ENCODE measurements at places on chromosomes 2 and 18.
A peak's percentile ranks its signal among the peaks of the same experiment; 100 is the strongest.

DNA sequence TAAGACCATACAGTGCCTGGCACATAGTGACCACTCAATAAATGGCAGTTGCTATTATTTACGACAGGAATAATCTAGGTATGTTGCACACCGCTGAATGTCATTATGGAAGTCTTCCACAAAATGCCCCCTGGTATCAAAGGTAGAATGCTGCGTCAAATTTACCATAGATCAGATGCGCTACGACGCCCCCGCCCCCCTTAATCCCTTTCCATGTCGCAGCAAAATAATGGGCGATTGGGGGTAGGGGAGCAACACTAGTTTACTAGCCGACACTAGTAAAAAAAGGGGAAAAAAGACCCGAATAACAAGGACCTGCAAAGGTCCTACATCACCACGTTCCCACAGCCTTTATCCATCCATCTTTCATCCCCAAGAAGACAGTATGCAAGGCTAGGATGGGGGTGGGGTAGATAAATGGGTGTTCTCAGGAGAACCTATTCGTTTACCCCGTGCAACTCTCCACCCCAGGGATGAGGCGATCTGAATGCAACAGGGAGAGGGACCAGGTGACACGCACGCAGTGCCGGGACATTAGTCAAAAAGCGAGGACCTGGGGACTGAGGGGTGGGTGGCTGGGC lies 455 bp downstream of the PREPL start:
- no peak for DNase-seq

GRCh38 chr2:47534179-47534919 lies 131.4 kb downstream of the MSH2 start:
- DNase-seq = peak; percentile 26

DNA sequence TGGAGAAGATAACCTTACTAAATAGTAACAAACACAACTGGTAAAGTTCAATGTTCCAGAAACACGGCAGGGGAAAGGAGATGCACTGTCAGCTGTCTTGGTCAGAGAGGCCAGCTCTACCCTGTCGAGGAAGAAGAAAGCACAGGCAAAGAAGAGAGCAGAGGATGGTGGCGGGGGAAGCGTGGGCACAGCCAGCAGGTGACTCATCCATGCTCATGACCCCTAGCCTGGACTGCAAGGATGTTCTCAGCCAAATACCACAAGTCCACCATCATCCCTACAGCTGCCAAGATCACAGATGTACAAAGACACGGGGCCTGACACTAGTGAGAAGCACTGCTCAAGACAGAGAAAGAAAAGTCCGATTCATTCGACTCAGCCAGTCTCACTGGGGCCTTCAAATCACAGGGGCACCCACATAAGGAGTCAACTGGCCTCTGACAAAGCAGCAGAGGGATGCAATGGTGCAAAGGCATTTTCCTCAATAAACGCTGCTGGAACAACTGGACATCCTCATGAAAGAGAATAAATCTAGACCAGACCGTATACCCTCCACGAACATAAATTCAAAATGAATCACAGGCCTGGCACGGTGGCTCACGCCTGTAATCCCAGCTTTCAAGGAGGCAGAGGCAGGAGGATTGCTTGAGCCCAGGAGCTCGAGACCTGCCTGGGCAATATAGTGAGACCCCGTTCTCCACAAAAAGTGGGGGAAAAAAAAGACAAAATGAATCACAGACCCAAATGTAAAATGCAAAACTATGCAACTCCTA lies 5.6 kb downstream of the DTYMK start:
- no peak for DNase-seq

DNA sequence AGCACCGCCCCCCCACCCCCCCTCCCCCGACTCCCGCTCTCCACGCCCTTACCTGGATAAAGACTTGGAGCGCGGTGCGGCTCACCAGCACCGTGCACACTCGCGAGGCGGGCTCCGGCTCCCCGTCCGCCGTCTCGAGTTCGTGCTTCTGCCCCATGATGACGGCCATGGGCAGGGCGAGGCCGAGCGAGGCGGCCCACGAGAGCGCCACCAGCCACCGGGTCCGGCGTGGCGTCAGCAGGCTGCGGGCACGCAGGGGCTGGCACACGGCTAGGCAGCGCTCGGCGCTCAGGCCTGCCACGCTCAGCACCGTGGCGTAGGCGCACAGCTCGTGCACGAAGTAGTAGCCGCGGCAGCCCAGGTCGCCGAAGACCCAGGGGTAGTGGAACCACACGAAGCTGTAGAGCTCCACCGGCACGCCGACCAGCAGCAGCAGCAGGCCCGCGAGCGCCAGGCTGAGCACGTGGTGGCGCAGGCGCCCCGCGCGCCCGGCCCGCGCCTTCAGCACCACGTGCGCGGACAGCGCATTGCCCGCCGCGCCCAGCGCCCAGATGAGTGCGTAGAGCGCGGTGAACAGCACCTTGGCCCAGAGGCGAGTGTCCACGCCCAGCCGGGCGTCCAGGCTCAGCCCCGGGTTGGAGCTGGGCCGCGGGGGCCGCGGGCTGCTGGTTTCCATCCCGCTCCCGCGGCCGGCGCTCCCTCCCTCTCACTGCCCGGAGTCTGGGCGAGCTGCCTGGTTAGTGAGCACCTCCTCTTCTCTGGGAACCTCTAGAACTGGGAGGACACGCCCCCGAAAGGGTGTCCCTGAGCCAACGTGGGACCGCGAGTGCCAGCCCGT lies at the start of gene NTSR2:
NTSR2 (minus strand) TSS at position 742 of the 838 bp plus-strand sequence; CDS start at position 676, 66 bp downstream.
- no peak for DNase-seq

GRCh38 chr2:33583194-33583938 lies 15.7 kb downstream of the FAM98A start:
- peak; percentile 66 for DNase-seq

GRCh38 chr2:172846551-172846950 lies 110.9 kb downstream of the RAPGEF4 start:
- no peak for DNase-seq

DNA sequence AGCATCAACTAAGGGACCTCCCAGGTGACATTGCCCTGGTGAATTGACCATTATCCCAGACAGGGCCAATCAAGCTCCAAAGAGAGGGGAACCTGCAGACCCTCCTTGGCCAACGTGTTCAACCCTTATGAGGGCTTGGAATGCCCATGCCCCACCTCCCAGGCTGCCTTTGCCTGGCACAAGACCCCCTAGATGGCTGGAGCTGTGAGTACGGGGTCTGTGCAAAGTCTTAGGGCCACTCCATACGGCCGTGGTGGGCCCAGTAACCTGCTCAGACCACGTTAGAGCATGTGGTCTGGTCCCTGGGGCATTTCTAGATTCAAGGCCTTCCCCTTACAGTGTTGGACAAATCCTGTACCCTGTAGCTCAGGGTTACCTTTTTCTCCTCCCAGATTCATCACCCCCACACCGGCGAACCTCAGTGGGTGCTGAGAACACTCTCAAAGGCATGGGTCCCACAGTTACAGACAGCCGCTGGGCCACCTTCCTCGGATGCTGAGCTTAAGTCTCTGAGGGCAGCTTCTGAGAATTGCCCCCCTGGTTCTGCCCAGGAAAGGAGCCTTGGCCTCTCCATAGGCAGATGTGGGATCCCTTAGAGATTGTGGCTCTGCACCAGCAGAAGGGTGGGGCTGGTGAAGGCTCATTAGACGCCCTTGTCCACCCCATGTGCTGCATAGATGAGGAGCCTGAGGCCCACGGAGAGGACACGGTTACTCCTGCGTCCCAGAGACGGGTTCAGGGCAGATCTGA lies 18.3 kb upstream of the KCNK3 start:
- no peak for DNase-seq

All from OCI-M1 (cell line).